ENCODE measurements at places on chromosomes 4 and X. TPM values are rescaled to one million over a fixed set of nuclear protein-coding genes. Genes with fewer than 3 reads are reported as not detected.

Gene RASGEF1B
- total RNA-seq, result 30.5 TPM

Gene VCX
- not detected for total RNA-seq

Gene PCGF3
- total RNA-seq, result 45.6 TPM

Gene DRD5
- 2.2 TPM for total RNA-seq

Gene S100P
- 6.9 TPM for total RNA-seq

Gene ARR3
- not detected for total RNA-seq

Gene RGN
- 10.2 TPM for total RNA-seq

Data from spinal cord (tissue), 10 donors.